ENCODE measurements at places on chromosomes 6 and 20.
A peak's percentile ranks its signal among the peaks of the same experiment; 100 is the strongest.

- DNase-seq: no peak
These were observed 34.7 kb upstream of the MAP3K7 start for GRCh38 chr6:90621581-90621980.

GRCh38 chr6:49541210-49541724 is 9.2 kb upstream of the C6orf141 start:
- no peak for DNase-seq

- DNase-seq: no peak
These were observed 30.2 kb downstream of the ENPP1 start for GRCh38 chr6:131838051-131838450.

DNA sequence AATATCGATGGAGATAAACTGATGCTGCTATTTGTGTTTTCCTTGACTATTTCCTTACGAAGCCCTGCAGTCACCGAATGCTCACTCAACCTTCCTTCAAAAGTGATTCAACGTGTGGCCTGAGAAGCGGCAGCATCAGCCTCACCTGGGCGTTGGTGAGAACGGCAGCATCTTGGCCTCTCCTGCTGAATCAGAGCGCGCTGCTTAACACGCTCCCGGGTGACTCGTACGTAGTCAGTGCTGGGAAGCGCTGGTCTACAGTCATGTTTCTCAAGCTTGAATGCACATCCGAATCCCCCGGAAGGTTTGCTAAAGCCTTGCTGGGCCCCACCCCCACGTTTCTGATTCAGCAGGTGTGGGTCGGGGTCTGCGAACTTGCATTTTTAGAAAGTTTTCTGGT is 214.1 kb upstream of the RREB1 start:
- DNase-seq: no peak

DNA sequence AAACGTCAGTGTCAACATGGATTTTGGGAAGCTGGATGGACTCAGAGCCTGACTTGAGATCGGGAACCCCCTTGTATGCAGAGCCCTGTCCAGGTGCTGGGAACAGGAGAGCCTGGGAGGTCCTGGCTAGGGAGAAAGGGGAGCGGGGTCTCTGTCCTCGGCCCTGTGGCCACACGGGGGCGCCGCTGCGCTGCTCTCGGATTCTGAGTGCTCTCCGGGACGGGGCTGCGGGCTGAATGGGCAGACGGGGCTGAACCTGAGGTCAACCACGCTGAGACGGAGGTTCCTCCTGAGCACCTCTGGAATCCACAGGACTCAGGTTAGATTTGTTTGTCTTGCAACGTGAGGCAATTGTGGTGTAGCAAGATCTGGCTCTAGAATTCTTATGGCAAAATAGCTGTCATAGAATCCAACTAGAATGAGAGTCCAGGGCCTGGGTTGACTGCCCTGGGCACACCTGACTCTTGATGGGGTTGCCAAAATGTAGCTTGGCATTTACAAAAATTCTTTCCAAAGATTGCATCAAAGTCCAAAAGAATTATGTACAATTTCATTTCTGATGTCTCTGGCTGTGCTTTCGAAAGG is 20.6 kb upstream of the HLA-F start:
- DNase-seq: peak; percentile 84

DNA sequence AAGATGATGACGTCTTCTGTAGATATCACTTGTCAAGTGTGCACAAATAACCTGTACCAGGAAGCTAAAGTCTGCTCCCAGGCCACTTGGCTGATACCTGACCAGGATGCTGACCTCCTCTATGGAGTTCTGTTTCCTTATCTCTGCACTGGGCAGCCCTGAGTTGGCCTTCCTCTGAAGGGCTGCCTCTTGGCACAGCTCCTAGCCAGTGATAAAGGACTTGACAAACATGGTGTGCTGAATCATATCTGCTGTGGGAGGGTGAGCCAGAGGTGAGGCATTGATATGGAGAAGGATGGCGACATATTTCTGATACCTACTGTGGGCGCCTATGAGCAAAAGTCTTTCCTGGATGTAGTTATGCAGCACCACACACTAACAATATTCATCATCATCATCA is 32.8 kb upstream of the FOXA2 start:
- DNase-seq: no peak

- no peak for DNase-seq
These were observed 35.0 kb downstream of the RNF144B start for GRCh38 chr6:18422136-18422535.
